Stimulated activated CD4-positive, alpha-beta T cell treated with anti-CD3 and anti-CD28 coated beads, Interleukin-4, amount 100 ng/mL, for 1 hour (primary cell): ENCODE measurements at places on chromosomes 13 and 19.

GRCh38 chr13:31046711-31047279 lies 114.3 kb downstream of the TEX26 start:
- DNase-seq, result no peak

DNA sequence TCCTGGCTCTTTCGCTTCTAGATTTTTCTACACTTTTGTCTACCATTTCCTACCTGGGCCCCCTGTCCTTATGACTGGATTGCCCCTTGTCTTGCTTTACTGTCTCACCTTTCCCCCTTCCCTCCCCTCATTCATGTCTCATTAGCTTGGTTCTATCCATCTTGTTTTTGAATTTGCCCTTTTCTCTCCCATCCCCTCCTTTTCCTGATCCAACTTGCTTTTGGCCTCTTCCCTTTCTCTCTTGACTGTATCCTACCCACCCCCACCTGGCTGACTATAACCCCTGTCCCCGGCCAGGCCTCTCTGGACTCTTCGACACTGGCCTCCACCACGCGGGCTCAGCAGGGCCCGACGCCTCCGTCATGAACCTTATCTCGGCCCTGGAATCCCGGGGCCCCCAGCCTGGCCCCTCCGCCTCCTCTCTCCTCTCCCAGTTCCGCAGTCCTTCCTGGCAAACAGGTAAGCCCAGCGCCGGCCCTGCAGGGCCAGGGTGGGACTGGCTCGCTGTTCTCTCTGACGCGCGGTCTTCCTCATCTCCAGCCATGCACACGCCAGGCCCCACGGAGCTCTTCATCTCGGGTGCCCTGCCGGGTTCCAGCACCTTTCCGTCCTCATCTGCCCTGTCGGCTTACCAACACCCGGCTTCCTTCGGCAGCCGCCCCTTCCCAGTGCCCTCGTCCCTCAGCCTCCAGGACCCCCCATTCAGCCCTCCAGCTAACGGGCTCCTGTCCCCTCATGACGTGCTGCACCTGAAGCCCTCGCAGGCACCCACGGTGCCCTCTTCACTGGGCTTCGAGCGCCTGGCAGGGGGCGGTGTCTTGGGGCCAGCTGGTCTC lies 3.4 kb downstream of the PRR12 start:
- no peak for DNase-seq

- DNase-seq, result no peak
These were observed 110.6 kb upstream of the ATXN8OS start for GRCh38 chr13:69997061-69997460.

DNA sequence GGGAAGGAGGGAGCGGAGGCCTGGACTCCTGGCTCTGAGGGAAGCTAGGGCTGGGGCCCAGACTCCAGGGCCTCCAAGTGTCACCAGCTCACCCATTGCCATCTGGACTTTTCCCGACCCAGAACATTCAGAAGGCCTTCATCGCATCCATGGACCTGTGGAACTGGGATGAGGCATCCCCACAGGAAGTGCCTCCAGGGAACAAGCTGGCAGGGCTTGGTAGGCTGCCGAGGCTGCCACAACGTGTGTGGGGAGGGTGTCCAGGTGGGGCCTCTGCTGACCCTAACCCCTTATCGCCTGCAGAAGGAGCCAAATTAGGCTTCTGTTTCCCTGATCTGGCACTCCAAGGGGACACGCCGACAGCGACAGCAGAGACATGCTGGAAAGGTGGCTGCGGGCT lies 767 bp downstream of the ETV2 start:
- no peak for DNase-seq

- no peak for DNase-seq
These were observed 321.7 kb downstream of the SUCLA2 start for GRCh38 chr13:47679401-47679800.

- no peak for DNase-seq
These were observed 91.7 kb downstream of the RNASEH2B start for GRCh38 chr13:51001335-51001734.

DNA sequence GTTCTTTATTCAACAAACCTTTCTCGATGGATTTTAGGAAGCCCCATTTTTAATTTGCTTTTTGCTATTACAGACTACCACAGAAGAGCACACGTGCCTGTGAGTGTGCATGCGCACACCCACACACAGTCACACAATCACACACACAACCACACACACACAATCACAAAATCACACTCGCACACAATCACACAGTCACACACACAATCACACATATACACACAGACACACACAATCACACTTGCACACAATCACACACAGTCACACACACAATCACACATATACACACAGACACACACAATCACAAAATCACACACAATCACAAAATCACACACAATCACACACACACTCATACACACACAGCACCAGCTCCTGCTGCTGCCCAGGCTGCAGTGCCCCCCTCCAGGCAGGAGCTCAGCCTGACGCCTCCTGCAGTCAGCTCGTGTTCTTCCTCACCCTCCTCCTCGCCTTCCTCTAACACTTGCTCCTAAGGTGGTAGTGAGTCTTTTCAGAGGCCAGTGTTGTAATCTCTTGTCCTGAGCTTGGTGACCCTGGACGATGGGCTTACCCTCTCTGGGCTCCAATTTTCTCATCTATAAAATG lies 125.0 kb upstream of the SOX1 start:
- no peak for DNase-seq

DNA sequence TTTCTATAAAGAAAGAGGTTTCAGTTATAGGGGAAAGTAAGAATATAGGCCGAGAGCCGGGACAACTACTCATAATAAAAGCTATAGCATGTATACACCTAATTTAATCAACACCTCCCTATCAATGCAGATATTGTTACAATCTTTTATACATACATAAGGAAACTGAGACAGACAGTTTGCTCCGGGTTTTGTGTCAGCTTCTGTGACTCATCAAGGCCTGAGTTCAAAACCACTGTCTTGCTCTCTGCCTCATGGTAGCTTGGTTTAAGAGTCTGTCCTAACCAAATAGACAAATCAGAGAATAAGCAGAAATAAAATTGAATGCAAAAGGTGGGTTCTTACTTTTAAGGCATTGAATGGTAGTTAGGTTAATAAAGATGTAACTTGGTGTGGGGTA lies 222.9 kb downstream of the GGACT start:
- DNase-seq, result no peak

GRCh38 chr19:7326105-7326877 lies 22.4 kb upstream of the ARHGEF18 start:
- DNase-seq, result no peak
